Stimulated activated CD8-positive, alpha-beta memory T cell treated with anti-CD3 and anti-CD28 coated beads, Interleukin-15, amount 100 ng/mL, for 48 hours (primary cell): ENCODE measurements at places on chromosomes 16 and 17.

DNA sequence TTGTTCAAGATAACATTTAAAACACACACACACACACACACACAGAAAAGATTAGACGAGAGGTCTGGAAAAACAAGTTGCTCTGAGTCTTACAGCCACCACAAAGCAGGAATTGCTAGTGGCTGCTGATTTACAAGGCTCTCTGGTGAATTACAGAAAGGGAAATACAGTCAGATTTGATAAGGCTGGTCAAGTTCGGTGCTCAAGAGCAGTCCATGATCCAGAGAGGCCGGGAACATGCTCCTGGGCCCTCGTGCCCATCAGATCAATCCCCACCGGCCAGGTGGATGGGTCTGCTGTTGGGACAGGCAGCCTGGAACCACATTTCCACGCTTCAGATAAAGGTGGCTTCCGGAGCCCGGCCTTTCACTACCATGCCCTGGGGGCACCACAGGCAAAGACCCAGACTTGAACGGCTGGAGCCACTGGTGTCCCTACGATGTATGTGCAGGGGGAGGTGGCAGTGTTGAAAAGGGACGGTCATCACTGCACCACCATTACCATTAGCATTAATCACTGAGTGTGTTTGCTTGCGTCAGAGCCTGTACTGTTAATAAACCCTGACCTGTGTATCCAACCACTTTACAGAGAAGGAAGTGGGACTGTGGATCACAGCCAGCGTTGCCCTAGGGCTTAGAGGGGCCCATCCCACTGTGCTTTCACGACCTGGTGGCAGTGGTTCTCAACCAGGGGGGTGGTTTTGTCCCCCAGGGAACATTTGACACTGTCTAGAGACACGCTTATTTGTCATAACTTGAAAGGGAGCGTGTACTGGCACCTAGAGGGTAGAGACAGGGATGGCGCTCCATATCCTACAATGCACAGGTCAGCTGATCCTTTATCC lies 95.1 kb downstream of the XYLT1 start:
- no peak for DNase-seq

GRCh38 chr16:70694868-70695218 lies 9.0 kb upstream of the MTSS2 start:
- no peak for DNase-seq

GRCh38 chr16:3754081-3754703 lies 36.9 kb upstream of the TRAP1 start:
- no peak for DNase-seq

DNA sequence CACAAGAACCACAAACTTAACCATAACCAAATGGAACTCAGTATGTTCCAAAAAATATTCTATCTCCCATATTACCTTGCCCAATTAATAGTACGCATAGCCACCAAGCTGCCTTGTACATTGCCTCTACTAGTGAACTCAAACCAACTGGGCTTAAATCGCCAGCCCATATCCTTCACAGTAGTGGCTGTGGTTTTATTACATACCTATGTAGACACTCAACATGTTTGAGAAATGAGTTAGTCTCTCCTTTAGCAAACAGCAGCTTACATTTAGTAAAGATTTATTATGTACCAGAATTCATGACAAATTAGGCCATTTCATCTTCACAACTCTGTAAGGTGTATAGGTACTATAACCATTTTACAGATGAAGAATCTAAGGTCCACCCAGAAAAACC lies 41.4 kb downstream of the GRB2 start:
- DNase-seq = no peak

DNA sequence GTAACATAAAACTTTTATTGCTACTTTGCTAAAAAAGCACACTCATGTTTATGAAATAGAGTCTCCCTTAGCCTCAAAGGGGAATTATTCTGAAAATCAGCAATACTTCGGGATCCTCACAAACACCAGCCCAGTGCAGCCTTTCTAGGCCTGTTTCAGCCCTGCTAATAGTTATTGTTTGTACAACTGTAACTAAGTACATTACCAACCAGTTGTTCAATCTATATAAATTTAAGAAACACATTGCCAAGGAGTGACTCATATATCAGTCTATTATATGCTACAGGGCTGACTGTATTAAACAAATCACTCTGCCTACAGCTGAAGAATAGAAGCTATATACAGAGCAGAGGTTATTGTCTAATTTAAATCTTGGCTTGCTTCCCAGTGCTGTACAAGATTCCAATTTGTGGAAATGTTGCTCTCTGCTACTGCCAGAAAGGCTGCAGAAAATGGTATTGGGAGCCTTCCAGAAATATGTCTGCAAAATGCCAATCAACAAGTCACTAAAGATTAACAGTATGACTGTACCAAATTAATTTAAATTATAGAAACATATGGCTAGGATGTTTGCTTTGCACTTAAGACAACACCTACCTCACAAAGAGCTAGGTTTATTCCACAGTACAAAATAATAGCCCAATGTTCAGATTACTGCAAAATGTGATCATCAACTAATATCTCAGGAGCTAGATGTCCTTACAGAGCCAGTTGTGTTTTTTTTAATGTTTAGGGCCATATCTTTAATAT lies 49.7 kb downstream of the TOX3 start:
- no peak for DNase-seq

DNA sequence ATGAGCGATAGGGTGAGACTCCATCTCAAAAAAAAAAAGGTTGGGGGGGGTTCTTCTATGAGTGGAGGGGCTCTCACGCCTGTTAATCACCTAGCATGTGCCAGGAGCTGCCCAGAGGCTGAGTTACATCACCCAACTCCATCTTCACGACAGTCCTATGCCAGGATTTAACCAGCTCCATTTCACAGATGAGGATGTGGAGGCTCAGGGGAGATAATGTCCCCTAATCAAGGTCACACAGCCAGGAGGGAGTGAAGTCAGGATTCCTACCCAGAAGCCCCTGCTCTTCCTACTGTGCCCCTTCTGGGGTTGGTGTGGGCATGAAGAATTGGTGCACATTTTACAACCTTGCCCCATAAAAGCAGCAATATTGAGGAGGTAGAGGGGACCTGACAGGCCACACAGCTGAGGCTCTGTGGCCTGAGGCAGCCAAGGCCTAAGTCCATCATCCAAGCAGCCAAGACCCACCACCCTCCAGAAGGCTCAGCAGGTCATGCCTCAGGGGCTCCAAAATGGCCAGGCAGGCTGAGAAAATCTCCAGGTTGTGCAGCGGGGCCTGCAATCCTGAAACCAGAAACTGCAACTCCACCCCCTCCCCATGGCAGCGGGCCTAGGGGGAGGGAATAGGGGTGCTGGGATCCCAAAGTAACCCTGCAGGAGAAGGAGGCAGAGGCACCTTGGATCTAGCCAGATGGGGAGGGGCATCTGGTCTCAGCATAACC lies 6.9 kb downstream of the PPY start:
- no peak for DNase-seq

DNA sequence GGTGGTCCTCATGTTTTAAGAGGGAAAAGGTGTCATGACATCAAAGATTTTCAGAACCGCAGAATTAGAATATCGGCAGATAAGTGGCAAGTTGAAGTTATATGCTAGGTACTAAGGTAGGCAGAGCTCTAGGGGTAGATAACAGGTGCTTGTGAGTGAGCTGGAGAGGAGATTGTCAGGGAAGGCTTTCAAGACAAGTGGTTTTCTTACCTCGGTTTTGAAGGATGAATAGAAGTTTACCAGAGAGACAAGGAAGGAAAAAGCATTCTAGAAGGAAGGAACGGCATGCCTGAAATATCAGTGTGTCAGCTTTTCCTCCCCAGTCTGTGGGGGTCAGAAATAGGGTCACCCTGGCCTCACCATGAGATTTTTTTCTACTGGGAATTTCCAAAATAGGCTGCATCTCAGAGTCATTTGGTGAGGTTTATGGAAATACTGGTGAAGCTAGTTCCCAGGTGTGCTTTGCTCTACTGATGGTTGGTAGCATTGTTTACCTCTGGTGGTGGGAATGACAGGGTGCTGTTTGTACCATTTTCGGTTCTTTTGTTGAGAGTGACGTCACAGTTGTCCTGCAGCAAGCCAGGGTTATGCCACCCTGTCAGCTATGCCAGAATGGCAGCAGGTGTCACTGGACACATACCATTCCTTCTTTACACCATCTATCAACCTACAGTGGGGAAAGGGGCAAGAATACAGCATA lies 112.5 kb downstream of the MSI2 start:
- no peak for DNase-seq

DNA sequence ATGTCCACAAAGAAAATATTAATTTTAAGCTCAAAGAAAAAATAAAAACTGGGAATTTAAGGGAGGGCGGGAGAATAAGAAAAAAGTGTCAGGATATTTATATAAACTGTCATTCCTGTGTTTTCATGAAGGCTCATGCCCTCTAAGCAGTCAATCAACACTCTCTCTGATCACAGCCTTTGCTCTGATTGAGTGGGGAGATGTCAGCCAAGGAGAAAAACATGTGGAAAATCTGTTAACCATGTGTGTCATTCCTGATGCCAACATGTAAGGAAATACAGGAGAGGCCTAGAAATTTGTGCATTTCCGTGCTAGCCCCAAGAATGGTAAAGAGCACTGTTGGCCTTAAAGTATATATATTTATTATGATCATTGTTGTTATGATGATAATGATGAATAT lies 137.9 kb upstream of the IRX5 start:
- DNase-seq = no peak

DNA sequence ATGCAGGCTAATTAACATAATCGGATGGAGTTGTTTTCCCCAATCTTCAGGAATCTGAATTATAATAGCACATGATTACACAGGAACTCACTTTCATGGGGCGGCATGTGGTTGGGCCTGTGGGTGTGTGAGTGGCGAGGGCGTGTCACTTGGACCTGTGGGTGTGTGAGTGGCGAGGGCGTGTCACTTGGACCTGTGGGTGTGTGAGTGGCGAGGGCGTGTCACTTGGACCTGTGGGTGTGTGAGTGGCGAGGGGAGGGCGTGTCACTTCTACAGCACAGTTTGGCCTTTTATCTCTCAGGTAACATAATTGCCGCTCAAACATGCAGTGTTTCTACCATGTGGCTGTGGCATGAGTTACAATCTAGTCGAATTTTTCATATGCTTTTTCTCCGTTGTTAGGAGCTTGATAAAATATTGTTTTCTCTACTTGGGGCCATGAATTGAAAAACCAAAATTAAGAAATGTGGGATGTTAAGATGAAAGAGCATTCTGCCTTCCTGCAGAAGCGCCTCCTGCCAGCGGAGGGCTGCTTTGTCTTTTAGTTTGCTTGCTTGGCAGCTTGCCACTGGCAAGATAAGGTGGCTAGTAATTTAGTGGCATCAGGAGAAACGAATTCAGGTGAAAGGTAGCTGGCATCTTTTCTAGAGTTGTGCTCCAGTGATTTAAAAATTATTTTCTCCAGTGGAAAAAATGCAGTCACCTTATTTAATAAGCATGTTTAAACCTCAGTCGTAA lies 36.2 kb downstream of the USP10 start:
- DNase-seq = no peak

DNA sequence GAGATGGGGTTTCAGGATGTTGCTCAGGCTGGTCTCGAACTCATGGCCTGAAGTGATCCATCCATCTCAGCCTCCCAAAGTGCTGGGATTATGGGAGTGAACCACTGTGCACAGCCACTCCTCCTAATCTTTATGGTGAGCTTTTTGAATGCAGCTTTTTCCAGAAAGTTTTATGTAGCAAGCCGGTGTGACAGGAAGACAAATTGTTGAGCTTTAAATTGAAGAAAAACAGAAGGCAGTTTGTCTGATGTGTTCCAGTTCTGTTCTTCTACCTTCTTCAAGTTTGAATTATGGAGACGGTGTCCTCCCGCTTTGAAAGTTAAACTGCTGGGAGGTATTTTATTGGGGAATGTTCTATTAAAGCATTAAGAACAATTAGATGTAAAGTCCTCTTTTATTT lies 177.1 kb downstream of the SNX29 start:
- no peak for DNase-seq

DNA sequence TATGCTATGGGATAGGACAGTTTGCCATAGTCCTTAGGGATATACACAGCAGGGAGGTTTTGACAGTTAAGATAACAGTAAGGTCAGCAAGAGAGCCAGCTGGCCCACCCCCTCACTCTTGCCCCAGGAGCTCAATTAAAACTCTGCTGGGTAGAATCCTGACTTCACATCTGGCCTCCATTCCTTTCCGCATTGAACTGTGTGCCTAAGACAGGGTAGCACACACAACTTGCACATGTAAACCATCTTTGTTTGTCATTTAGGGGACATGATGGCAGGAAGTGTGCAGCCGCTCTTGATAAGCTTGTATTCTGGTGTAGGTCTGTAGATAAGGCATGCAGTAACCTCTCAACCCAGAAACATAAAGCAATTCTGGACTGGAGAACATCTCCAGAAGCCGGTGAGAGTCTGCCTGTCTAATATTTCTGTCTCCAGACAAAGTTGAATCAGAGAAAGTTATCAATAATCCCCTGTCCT lies 5.2 kb downstream of the MINK1 start:
- DNase-seq = no peak

DNA sequence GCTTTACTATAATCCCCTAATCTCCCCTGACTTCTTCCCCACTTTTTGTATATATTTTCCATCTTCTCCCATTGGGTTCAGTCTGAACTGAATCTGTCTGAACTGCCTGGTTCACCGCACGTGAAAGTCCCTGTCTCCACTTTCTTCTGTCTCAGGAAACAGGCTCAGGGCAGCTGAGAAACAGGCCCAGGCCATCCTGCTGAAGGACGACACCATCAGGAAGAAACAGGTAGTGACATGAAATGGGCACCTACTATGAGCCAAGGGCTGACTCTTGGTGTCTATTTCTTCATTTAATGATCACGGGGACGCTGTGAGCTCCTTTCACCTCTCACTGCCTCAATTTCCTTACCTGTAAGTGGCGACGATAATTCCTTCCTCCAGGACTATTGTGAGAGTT lies 90.5 kb upstream of the HSBP1 start:
- DNase-seq = no peak

GRCh38 chr16:62963846-62964245 lies 927.6 kb upstream of the CDH8 start:
- DNase-seq = no peak

GRCh38 chr16:57810197-57811031 lies 8.1 kb upstream of the KIFC3 start:
- peak; percentile 68 for DNase-seq

DNA sequence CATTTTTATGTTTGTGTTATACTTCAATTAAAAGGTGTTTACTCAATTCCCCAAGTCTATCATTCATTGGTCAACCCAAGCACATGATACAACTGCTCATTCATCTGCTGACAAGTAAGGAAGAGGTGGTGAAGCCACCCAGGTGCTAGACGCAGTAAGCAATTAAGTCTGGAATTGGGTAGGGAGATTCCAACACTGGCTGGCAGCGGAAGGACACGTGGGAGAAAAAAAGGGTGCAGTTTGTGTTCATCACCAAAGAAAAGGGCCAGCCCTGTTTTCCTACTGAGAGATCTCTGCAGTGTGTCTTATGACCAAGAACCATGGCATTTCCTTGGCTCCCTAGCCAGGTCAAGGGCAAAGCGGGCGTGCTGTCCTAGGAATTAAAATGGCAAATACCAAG lies 11.8 kb upstream of the ZNF23 start:
- no peak for DNase-seq
